ENCODE measurements at places on chromosomes 6 and 20.

GRCh38 chr6:119677384-119677783 lies 327.8 kb upstream of the MAN1A1 start:
- no peak for DNase-seq

DNA sequence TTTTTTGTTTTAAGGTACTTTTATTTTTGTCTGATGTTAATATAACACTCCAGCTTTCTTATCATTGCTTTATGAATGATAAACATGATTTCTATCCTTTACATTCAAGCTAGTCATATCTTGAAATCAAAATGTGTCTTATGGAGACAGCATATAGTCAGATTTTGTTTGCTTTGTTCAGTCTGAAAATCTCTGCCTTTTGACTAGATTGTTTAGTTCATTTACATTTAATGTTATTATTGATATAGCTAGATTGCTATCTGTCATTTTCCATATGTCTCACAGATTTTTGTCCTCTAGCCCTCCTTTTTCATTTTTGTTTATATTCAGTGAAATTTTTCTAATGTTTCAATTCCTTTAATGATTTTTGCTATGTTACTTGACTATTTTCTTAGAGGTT lies 332.8 kb downstream of the SMOC2 start:
- no peak for DNase-seq

GRCh38 chr6:75438442-75439116 lies 55.0 kb downstream of the FILIP1 start:
- DNase-seq = no peak

DNA sequence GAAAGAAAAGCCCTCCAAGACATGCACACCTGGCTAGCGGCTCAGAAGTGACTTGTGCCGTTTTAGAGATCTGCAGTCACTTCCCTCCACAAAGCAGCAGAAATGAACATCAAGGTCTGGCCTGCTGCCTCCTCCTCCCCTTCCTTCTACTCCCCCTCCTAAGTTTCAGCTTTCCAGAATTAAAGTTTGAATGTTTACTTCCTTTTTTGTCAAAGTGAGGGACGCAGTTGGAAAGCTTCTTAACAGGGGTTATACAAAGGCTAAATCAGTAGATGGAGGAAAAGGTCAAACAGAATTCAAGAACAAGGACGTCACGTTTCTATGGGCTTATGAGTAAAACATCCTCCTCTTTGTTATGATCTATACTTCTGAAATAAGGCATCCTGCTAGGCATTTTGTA lies 227.7 kb downstream of the SLC35F1 start:
- DNase-seq = no peak

GRCh38 chr6:166834049-166834448 lies 122.3 kb downstream of the RNASET2 start:
- no peak for DNase-seq

DNA sequence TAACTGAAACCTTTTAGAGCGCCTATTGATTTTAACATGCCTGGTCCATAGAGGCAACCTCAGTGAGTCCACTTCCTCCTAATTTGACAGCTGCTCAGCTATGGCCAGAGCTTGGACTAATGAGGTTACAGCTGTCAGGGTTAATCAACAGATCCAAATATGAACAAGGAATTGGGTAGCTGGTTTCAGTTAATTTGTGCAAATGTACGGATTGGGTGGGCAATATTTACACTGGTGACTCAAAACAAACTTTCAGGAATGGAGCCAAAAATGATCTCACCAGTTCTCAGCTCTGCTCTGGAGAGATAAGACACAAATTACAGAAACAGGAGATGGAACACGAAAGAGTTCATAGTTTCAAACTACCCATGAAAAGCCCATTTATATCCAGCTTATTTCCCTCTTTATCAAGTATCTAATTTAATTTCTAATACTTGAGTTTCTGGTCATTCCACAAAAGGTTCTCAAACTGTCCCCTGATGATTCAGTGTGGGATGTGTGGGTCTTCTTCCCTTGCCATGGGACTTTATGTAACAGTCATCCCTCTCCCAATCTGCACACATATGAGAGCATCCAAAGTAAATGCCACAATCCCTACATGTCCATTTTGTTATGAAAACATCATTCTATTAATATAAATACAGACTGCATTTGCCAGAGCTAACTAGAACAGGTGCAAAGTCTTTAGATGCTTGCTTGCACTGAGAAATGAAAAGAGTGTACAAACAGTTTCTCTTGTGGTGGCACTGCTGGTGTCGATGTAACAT lies 149.9 kb downstream of the RPS12 start:
- peak; percentile 24 for DNase-seq

Measured in HS-27A (cell line).